ENCODE measurements at places on chromosomes 2 and 18.

DNA sequence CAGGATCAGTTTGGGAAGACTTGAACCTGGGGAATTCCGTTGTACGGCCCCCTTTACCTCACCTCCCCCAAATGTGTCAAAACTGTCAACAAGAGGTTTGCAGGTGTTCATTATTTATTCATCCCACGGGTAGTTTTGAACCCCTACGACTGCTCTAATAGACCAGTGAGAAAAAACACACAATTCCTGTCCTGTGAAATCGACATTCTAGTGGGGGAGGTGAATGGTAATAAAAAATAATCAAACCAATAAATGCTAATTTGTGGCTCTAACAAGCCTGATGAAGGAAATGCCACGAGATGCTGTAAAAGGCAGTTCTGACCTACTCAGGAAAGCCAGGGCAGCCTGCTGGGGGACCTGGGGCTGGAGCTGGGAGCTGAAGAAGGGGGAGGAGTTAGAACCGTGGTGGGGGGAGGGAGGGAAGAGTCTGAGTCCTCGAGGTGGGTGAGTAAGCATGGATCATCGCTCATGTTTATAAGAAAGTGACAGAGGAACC is 463 bp upstream of the DNAJB2 start:
- no peak for DNase-seq

- peak; percentile 71 for DNase-seq
These were observed 117.0 kb downstream of the RBMS1 start for GRCh38 chr2:160376576-160376975.

GRCh38 chr2:15763822-15764682 is 172.4 kb downstream of the DDX1 start:
- DNase-seq, result no peak

GRCh38 chr18:26963292-26963691 is 97.8 kb upstream of the AQP4 start:
- DNase-seq, result no peak

DNA sequence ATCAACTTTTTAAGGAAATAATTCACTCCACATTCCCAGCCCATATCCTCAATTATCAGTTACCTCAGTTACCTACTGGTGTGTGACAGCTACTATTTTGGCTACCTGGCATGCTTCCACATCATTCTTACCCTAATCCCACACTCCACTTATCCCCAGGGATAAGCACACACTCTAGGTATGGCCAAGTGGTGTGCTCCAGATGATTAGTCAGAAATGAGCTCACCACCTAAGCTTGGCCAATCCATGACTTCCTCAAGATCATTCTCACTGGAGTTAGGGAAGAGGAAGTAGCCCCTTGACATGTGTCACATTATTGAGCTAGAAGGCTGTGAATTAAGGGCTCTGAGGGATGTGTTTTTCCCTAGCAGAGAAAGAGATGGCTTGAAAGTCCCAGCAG is 20.9 kb upstream of the SMAD4 start:
- peak; percentile 21 for DNase-seq

- no peak for DNase-seq
These were observed 31.5 kb downstream of the SIX3 start for GRCh38 chr2:44972771-44973535.

DNA sequence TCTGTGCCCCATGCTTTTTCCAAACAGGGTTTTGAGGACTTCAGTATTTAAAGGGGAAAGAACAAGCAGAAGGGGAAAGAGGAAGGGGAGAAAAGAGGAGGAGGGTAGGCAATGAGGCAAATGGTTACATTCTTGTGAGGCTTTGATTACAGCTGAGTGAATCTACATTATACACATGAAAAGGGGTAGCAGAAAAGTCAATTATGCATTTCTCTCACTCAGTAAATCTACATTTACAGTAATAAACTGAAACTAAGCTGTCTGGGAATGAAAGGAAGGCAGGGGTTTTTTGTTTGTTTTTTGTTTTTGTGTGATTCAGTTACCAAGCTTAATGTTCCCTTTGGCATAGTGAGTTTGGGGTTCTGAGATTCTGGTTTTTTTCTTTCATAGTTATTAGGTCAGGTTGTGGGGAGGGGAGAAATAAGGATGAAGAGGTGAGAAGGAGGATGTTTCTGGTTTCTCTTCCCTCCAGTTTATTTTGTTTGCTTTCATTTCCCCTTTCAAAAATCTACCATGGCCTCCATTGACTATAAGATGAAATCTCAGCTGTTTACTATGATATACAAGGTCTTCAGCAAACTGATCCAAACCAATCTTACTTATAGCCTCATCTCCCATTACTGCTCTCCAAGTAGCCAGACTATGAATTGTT is 18.7 kb downstream of the C18orf63 start:
- no peak for DNase-seq

DNA sequence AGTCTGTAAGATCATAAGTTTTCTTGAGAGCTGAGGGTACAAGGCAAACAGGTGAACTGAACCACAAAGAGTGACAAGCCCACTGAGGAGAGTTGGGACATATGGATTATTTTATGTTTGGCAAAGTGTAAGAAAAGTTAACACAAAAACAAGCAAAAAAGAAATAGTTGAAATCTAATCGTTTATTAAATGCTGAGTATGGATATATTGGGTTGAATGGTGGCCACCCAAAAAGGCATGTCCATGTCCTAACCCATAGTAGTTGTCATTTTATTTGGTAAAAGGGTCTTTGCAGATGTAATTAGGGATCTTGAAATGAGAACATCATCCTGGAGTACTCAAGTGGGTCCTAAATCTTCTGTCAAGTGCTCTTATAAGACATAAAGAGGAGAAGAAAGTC is 24.9 kb upstream of the TWIST2 start:
- no peak for DNase-seq

DNA sequence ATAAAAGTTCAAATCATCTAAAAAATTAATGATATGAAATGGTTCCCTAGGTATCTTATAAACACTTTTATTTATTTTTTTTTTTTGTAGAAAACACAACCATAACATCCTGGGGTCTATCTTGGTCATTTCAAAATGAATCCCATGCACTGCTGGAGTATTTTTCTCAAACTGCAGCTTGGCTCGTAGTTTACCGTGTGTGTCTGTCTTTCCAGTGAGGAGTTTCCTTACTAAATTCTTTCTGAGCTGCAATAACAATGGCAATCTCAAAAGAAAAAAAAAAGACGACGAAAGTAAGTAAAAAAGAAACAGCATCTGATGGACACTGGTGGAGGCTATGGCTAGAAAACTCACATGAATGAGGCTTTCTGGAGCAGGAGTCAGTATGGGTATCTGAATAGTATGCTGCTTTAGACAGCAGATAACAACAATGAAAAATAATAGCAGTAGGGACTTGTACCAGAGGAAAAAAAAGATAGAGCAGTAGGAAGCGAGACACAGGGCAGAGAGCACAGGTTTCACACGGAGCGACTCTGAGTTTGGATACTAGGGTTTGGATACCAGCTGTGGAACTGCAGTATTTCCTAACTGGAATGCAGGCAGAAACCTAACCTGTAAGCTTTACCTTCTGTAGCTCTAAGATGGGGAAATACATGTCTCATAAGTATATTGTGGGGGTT is 43.5 kb downstream of the CALCRL start:
- no peak for DNase-seq

GRCh38 chr2:27494284-27494943 is 586 bp downstream of the FNDC4 start:
- DNase-seq, result peak; percentile 66

DNA sequence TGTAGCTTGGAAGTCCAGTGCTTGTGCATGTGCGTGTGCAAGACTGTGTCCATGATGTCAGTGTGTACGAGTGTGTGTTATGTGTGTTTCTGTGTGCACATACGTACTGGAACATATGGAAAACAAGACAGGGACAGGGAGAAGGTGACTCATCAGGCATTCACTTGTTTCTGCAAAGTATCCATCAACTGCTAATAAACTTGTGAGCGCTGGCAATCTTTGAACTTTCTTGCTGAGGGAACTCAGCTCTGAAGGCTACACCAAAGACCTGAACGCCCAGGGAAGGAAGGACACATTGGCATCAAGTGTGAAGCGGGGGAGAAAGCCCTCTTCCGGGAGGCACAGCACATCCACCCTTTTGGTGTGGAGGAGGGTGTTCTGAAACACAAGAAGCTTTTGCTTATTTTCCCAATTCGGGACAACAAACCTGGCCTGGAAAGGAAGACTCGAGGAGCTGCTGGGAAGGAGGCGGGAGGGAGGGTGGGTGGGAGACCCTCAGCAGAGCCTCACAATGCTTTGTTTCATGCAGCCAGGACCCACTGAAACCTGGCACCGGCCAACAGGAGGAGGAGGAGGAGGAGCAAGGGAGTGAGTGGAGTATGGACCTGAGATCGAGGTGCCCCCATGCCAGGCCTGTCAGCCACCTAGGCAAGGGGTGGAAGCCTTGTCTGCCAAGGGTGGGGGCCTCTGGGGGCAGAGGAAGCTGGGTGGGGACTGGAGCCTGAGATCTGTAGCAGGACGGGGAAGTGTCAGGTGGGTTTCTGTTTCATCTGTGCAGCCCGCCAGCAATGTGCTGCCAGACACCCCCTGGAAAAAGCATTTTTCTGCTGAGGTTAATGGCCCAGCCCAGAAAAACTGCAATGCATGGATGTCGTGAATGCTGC is 26.8 kb downstream of the SMAD7 start:
- peak; percentile 83 for DNase-seq

DNA sequence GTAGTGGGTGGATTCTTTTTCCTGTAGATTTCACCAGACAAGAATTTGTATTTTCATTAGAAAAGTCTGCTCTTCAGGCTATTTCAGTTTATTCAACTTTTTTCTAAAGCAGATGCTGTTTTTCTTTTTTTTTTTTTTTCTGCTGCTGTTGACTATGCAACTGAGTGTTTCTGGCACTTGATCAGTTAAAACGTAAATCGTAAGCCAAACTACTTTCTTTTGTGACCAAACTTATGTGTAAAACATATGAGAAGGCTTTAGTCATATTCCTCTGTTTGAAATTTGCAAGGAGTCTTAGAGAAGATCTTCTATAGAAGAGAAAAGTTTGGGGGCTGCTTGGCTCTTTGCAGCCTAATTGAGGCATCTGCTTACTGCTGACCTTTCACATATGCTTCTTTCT is 170.1 kb downstream of the PARD3B start:
- no peak for DNase-seq

DNA sequence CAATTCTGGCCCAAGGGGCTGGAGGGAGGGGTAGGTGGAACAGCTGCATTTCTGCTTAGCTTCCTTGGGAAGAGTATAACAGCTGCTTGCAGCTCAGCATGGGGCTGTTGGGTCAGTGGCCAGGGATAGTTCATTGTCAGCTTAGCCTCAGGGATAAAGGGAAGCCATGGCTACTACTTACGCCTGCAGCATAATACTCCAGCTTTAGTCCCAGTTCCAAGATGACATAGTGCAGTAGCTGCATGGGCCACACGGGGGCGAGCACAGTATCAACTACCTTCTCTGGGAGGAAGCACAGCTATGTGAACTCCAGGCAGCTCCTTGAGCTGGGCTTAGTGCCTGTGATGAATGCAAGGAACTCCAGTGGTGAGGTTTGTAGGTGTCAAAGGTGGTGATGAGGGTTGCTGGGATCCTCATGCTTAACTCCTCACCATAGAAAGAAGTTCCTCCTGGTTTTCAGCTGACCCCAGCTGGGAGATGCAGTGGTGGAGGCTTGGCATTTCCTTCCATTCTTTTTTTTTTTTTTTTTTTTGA is 35.4 kb upstream of the RHOB start:
- peak; percentile 84 for DNase-seq

DNA sequence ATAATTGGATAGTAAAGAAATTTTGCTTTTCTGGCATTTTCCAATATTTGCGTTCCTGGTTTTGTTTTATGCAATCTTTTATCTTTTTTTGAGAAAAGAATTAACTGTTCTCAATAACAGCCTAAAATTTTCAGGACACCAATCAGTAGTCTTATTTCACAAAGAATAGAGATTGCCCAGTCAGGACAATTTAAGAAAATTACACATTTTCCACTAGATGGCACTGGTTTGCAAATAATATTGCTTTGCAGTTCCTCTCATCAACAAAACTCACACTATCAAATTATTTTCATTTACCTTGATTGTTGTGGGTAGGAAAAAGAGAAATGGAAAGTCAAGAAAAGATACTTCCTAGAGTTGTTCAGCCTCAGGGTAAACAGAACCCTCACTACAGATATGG is 2.4 kb upstream of the RBM45 start:
- DNase-seq, result peak; percentile 51

- DNase-seq, result peak; percentile 6
These were observed 32.7 kb downstream of the CARF start for GRCh38 chr2:202944816-202945215.

- peak; percentile 31 for DNase-seq
These were observed 25.2 kb downstream of the MOCOS start for GRCh38 chr18:36212301-36213171.

GRCh38 chr2:11750422-11750821 is 4.0 kb downstream of the LPIN1 start:
- peak; percentile 34 for DNase-seq

- DNase-seq, result peak; percentile 5
These were observed 49.7 kb upstream of the CCDC85A start for GRCh38 chr2:56133931-56134629.

GRCh38 chr2:147863835-147864234 is 19.0 kb downstream of the ACVR2A start:
- DNase-seq, result peak; percentile 5

GRCh38 chr2:186879312-186879711 is 30.3 kb upstream of the ZSWIM2 start:
- no peak for DNase-seq

DNA sequence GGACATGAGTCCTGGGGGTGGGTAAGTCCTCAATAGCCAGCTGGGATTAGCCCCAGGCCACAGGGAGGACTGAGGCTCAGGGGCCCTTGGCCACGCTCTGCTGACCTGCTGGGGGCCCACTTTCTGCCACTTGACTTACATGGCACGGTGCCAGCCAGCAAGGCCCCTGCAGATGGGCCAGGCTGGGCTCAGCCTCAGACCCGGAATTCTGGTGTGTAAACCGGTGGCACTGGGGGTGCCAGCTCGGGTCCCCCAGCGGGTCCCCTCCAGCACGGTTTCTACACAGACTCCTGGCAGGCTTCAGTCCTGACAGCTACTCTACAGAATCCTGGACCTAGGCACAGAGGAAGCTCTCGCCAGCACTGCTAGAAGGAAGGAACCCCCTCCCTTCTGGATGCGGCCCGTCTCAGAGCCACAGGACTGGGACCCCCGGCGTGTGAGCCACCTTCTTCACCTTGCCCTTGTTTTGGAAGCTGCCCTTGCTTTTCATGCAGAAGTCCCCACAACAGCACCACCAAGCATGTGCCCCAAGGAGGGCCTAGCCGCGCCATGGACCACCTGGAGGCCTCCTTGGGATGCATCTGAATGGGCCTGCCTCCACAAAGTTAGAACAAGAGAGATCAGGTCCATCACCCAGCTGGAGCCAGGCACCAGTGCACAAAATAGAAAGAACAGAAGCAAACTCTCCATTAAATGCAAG is 8.0 kb downstream of the HDAC4 start:
- no peak for DNase-seq

DNA sequence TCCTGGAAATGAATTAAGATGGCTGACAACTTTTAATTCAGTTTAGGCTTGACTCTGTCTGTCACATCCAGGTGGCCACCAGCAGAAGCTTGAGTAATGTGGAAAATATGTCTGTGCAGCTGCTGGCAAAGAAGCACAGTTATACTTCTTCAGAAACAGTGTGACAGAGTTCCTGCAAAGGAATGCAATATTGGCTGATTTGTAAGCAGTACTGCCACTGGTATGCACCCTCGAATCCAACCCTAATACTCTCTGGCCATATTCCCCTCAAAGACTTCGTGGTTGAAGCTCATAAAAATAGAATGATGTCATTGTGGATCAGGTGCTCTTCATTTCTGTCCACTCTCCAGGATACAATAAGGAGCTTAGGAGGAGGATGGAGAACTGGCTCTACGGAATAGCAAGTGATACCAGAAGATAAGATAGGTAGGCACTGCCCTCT is 86.2 kb downstream of the METTL8 start:
- DNase-seq, result peak; percentile 93
